NCI-H187 treated with DMSO at 0.1 percent for 48 hours (cell line): ENCODE measurements at places on chromosomes 6 and 20.

GRCh38 chr20:36113566-36114250 lies 40.8 kb upstream of the EPB41L1 start:
- DNase-seq = no peak

- DNase-seq = no peak
Measured at GRCh38 chr6:42159431-42160024, 13.6 kb upstream of the GUCA1A start.

- DNase-seq = no peak
Measured at GRCh38 chr20:22160101-22160652, 424.2 kb downstream of the FOXA2 start.

DNA sequence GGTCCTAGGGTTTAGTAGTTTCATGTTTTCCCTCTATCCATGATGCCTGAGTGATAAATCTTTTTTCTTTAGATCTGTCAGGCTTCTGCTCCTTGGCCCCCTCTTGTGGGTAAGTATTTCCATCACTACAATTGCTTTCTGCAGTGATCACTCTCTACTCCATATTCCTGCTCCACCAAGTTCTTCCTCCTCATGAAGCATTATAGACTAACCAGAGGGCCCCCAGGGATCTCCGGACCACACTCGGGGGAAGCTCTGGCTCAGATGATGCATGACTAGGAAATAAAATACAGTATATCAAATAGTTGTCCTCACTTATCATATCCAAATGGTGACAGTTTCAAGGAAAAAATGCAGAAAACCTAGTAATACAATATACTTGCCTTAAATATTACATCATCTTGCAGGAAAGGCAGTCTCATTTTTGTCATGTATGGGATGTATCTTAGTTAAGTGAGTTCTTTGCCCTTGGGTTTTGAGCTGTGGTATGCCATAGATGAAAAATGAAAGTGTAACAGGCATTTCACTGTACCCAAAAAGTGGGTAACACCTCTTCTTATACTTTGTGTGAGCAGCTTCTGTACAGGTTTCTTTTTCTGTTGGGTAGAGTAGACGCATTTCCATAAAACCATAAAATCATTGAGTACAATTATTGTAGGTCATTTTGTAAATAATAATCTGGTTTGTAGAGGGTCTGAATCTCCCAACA lies 200.9 kb upstream of the EYA4 start:
- DNase-seq = no peak

DNA sequence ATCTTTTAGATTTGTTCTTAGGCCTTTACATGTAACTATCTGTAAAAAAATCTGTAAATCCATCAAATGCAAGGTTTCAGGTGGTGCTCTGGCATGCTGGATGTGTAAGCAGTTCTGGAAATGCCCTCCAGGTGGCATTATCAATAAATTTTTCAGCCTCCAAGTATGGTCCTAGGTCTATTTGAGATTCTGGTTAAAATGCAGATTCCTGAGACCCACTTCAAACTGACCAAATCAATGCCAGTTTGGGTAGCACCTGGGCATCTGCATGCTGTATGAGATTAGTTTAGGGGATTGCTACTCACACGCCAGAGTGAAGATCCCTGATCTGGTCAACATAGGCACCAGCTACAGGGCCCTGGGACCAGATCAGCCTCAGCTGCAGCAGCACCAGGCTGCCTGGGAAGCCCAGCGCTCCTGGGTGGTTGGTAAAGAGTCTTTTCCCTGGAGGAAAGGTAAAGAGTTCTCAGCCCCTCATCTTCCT lies 507.3 kb upstream of the CITED2 start:
- DNase-seq = no peak
